ENCODE measurements at places on chromosomes 4 and X.

DNA sequence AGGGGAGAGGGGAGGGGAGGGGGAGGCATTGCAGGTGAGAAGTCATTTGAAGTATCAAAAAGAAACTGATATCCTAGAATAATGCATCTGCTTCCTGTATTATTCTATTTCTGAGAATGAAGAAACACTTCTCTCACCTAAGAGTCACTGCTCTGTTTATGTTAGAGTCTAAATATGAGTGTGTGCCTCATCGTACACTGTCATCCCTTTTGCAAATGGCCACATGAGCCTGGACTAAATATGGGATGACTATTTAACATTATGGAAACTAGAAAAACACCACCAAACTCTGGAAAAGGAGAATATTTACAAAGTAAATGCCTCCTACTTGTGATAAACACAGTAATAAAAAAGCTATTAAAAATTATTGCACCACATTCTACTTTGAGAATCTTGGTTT is 146.4 kb upstream of the NOCT start:
- DNase-seq = no peak

- no peak for DNase-seq
Observed at GRCh38 chr4:176186067-176186466, 9.3 kb downstream of the SPATA4 start.

DNA sequence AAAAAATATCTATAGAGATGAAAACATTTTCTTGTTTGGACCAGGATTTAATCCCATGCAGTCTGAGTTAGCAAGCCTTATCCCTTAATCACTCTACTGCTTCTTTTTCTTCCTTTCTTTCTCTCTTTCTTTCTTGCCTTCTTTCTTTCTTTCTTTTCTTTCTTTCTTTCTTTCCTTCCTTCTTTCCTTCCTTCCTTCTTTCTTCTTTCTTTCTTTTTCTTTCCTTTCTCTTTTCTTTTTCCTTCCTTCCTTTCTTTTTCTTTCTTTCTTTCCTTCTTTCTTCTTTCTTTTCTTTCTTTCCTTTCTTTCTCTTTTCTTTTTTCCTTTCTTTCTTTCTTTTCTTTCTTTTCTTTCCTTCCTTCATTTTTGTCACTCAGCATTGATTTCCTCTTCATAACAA is 434.6 kb downstream of the FAT4 start:
- no peak for DNase-seq

- DNase-seq = no peak
Observed at GRCh38 chr4:181958446-181958845, 284.8 kb upstream of the TENM3 start.

GRCh38 chr4:71300964-71301363 is 37.9 kb upstream of the SLC4A4 start:
- DNase-seq = peak; percentile 23

GRCh38 chr4:2832309-2832980 is 11.2 kb upstream of the ADD1 start:
- no peak for DNase-seq

GRCh38 chr4:137700751-137701150 is 168.5 kb upstream of the PCDH18 start:
- no peak for DNase-seq

GRCh38 chr4:2787230-2788100 is 5.4 kb upstream of the SH3BP2 start:
- no peak for DNase-seq

DNA sequence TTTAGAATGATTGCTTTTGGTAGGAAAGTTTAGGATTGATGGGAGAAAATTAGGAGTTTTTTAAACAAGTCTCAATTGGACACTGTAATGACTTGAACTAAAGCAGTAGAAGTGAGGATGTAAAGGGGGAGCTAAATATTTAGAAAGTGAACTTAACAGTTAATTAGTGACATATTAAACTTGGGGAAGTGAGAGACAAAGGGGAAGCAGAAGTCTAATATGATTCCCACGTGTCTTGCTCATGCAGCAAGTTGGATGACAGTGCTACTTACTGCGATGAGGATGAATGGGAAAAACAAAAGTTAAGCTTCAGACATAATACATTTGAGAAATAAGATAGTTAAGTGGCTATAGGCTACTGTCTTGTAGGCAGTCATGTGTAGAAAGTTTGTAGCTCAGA is 110.4 kb downstream of the RPA4 start:
- no peak for DNase-seq

DNA sequence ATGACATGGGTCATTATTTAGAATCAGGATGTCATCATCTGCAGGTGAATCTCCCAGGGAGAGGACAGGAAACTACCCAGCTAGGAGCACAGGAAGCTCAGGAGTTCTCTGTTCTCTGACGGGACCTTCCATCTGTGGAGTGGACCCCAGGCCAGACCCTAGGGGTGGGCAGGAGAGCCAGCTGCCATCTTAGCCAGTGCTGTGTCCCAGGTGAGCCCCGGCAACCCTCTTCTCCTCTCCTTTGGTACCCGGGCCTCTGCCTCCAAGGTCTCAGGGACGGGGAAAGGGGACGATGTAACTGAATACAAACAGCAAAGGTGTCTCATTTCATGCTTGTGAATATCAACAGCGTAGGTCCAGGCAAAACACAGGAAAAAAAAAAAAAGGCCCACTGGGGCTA is 48.5 kb downstream of the C4orf50 start:
- DNase-seq = no peak

DNA sequence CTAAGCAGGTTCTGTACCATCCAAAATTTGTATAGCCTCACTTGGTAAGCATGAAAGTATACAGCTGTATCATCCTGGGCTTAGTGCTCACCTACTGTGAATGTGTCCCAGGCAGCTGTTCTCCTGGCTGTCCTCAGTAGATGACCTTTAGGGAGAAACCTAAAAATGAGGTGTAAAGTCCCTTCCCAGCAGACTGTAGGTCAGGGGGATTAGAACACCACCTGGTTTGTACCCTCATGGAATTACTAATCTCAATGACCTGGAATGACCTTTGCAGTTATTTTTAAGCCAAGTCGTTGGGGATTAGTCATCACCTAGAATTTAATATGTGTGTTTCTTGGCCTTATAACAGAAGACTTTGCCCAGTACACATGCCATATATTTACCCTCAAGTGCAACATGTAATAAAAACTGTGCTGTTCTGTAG is 39.1 kb upstream of the MBTPS2 start:
- no peak for DNase-seq

DNA sequence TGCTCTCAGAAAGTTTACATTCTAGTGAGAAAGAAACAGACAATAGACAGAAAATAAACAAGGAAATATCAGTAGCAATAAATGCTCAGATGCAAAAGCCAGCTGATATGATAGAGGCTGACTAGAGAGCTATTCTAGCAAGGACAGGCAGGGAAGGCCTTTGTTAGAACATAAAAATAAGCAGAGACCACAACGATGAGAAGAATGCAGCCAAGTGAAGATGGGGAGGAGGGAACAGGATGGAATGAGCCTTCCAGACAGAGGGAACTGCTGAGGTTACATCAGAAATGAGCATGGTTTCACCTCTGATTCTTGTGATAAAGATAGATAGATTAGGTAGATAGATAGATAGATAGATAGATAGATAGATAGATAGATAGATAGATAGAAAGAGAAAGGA is 7.6 kb upstream of the SOWAHB start:
- no peak for DNase-seq

DNA sequence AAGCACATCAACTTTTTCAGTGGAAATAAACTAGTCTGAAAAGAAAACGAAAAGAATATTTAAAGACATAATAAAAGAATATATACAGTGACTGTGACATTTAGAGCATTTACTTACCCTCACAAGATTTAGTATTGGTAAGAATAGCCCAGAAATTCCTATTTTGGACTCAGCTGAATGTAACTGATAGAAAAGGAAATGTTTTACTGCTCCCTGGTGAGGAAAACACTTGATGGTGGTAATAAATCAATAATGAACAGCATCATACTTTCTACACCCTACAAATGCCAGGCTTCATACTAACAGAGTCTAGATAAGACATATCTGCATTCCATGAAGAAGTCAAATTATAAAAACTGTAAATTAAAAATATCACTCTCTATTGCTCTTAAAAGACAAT is 753.5 kb upstream of the PCDH10 start:
- no peak for DNase-seq

- DNase-seq = no peak
Observed at GRCh38 chr4:7024336-7024890, 18.8 kb upstream of the TADA2B start.

DNA sequence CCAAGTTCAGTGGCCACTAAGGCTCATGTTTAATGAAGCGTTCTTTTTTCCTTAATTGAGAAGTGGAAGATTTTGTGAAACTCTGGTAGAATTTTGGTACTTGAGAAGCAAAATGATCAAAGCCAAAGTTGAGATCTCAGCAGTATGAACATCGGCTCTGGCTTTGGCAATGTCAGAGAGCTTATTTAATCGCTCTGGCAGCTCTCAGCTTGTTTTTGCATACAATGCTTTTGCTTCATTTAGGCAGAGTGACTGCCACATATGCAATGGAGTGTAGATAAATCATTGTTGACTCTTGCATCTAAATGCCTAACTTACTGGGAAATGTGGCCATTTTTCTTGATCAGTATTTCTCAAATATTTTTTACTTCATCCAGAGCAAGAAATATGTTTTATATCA is 135.7 kb downstream of the AASDH start:
- no peak for DNase-seq

DNA sequence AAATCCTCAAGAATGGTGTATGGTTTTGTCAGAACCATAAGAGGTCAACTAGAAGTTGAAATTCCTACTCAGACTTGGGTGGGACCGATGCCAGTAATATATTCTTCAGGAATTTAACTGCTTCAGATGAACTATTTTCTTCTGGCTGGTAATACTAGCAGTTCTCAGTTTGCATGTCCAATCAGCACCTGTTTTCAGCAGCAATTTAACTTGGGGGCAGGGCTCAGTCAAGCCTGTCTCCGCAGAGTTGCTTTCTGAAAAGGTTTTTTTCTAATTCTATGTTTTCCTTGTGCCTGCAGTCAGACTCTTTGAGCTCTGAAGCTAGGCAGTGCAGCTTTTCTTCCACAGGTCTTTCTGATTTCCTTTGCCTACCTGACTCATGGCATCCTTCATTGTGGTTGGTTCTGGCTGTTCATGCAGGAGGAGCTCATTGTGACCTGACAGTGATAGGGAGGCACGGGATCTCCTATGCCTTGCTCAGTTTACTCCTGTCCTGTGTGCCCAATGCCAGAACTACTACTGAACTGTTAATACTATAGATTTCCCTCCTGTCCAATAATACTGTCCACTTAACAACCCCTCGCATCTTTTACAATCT is 17.3 kb upstream of the FMR1 start:
- DNase-seq = no peak

- DNase-seq = no peak
Observed at GRCh38 chr4:75662626-75663025, 10.6 kb downstream of the G3BP2 start.

GRCh38 chr4:5101571-5101970 is 50.3 kb downstream of the STK32B start:
- no peak for DNase-seq

DNA sequence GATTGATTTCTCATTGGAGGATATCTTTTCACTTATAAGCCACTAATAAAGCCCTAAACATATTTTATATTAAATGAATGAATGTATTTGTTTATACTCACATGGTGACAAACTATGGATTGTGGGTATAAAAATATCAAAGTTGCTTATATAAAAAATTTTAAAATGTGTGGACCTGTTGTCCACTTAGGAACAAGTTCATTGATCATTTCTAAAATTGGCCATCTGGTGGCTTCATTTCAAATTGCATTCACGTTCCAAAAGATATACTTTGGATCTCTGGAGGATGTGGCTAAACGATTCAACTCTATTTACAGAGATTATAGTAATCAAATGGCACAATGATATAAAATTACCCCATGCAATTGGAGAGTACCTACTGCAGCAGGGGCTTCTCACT is 32.5 kb downstream of the FSTL5 start:
- DNase-seq = no peak

- no peak for DNase-seq
Observed at GRCh38 chrX:34810916-34811315, 131.7 kb upstream of the FAM47B start.

GRCh38 chrX:23365541-23365940 is 30.9 kb downstream of the PTCHD1 start:
- no peak for DNase-seq

- DNase-seq = no peak
Observed at GRCh38 chr4:184012937-184013336, 107.8 kb downstream of the STOX2 start.

- DNase-seq = no peak
Observed at GRCh38 chrX:144798972-144799371, 448.3 kb upstream of the SPANXN1 start.

DNA sequence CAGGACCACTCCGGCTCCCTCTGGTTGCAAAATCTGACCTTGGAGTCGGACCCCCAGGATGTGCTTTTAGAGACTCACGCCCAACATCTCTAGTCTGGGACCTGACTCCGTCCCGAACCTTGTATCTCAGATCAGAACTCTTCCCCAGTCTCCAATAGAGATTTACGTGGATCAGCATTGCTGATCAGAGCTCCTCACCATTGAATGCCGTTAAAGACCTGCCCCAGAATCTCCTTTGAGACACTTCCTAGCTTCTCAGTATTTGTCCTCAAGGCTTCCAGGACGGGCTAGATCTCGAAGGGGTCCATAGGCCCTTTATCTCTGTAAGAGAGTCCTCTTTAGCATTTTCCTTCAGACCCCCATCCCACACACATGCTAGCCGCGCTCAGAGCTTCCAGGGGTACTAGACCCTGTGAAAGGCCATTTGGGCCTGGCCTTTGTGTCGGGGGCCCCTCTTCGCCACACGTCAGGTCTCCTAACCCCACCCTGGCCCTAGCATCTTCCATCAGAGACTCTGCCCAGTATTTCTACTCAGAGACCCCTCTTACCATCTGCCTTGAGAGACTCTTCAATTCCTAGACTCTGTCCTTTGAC is 662 bp downstream of the UBA1 start:
- DNase-seq = no peak

GRCh38 chr4:184473499-184474262 is 669 bp downstream of the IRF2 start:
- DNase-seq = no peak

DNA sequence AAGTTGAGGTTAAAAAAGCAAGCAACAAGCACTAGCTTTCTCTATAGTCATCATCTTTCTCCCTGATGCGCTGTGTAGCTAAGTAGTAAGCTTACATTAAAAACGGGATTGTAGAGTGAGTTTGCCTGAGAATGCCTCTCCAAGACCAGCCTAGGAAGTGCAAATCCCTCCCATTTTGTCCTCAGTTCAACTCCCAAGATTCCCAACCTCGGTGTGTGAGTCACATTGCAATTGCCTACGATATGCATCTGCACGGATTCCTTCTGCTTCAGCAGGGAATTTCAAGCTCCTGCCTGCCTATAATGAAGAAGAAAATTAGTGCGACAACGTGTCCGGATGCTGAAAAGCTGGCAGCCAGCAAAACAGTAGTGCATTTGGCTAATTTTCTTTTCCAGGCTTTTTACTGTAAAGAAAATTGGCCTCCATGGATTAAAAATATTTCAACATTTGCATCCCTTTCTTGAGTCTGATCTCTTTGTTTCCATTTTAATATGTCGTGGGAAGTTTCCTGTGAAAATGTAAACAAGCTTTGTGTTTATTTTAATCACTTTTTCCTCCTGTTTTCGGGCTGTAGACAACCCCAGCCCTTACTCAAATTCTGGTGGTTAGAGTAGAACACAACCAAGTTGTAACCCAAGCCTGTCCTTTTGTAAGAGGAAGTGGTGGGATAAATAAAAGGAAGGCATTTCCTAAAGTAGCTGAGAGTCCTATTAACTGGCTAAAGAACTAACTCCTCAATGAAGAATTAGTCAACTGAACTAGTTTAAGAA is 58.4 kb upstream of the TET2 start:
- DNase-seq = no peak
